ENCODE measurements at places on chromosomes 4 and X.

GRCh38 chr4:2946812-2947600, 16.2 kb downstream of the NOP14 start:
- DNase-seq: no peak

DNA sequence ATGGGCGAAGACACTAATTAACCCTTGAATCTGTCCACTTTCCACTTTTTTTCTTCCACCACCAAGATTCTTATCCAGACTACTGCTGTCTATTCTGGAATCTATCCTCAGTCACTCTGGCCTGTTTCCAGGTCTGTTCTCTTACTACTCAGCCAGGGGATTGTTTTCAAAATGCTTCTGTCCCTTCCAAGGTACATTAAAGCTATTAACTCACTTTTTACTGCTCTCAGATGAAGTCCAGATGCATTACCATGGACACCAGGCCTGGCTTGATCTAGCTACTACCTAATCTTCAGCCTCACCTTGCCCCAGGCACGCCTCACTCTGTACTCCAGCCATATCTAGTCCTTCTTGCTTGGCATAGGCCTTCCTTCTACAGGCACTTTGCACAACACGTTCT, 66.4 kb downstream of the GALNT7 start:
- DNase-seq: no peak

DNA sequence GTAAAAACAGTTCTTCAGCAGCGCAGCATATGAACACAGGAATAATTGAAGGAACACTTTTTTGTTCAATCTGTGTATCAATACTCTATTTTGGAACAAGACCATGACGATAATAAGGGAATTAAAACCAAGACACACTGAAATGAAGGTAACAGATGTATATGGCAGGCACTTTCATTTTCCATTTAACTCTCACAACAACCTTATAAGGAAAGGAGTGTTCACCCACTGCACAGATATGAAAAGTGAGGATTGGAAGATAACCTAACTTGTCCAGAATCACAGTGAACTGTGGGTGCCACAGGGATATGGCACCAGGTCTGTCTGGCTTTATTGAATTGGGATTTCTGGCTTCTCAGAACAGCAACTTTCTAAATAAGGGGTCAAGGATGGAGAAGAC, 153.3 kb downstream of the MID1IP1 start:
- DNase-seq: no peak

DNA sequence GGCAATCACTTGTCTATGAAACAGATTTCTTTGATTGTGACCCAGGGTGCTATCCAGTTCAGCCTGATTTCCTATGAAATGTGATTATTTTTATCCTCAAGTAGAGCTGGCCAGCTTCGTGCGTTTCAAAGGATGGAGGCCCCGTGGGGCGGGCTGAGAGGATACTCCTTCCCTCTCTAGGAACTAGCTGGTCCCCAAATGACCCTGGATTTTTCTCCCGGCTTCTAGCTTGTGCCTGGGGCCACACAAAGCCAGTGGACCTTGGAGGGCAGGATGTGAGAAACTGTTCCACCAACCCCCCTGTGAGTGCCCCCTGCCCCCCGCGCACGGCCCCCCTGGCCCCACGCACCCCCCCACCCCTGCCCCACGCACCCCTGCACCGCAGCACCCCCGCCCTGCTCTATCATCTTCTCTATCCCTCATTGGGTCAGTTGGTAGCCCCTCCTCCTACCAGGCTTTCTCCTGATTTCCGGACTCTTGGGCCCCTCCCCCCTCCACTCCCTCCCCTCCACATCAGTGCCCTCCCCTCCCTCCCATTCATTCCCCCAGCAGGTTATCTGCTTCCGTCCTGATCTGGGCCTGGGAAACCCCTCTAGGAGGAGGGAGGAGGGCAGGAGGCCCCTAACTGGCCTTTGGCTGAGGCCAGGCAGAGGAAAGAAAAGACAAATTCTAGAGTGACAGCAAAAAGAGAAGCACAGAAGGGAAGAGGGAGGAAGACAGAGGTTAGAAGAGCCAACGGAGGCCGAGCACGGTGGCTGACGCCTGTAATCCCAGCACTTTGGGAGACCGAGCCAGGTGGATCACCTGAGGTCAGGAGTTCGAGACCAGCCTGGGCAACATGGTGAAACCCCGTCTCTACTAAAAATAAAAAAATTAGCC, 3.3 kb downstream of the XPNPEP2 start:
- DNase-seq: no peak

GRCh38 chrX:14003876-14004425, 25.7 kb downstream of the GEMIN8 start:
- no peak for DNase-seq

GRCh38 chr4:2105559-2105958, 46.4 kb downstream of the NAT8L start:
- no peak for DNase-seq

DNA sequence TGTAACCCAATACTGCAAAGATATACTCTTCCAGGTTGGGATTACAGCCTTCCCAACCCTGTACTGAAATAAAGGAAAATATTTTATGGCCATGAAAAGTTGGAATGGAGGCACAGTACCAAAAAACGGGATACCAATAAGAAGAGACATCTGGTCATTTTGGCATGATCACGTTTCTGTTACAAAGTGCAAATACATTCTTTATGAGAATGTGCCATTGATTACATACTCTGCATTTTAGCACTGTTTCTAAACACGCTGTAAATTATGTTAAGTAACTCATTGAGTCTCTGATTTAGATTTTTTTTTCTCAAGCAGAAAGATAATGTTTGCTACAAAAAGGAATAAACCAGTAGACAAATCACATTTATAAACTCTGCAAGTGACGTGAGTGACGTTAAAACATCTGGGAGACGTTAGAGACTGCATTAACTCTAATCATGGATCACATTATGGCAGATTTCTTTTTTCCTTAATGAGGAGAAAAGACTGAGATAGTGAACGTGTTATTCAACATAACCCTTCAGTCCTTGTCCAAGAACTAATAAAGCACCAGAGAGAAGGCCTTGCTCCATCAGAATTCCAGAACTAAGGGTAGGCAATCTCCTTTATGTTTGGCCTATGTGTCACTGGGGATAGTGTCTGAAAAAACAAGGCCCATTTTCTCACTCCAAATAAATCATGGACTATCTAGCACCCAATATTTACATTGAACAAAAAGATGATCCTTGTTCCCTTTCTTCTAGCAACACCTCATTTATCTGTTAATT, 31.0 kb downstream of the UNC5C start:
- DNase-seq: no peak

DNA sequence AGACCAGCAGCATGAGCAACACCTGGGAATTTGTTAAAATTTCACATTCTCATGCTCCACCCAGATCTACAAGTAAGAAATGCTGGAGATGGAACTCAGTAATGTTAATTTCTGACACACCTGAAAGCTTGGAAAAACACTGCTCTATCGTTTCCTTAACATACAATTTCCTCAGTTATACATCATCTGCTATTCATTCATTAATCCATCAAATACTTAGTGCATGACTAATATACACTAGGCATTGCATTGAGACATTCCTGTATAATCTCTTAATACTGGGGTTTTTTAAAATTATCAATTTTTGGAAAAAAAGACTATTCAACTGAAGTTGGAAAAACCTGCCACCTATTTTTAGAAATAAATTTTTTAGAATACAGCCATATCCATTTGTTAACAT, 106.1 kb downstream of the CHM start:
- DNase-seq: no peak

DNA sequence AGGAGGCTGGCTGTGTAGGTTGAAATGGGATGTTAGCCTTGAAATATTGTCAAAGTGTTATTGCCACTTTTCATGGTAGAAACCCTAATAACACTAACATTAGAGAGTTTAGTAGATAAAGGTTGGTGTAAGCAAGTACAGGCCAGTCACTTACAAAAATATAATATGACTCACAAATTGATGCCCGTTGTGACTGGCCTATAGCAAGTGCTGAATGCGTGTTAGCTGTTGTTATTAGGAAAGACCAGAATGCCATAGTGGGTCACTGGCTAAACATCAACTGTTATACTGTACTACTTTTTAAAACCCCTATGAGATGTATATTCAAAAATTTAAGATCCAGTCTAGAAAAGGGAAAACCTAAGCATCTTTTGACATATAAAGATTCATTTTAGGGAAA, 20.4 kb upstream of the GDPD2 start:
- DNase-seq: no peak

GRCh38 chr4:144531841-144532240, 114.1 kb upstream of the HHIP start:
- DNase-seq: no peak

DNA sequence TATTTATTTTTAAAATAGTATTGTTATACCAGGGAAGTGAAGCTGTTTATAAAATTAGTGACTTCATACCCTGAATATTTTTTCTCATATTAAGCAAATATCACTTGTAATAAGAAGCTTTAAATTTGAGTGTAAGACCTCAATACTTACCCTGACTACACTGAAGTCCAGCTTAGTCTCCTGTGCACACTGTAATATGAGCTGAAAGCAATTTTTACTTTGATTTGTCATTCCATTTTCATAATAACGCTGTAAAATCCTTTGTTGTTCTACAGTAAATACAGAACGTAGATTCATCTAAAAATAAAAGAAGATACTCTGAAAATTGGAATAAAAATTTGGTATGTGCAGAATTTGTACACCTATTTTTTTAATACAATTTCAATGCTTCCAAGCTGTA, 27.2 kb downstream of the HDX start:
- no peak for DNase-seq

- no peak for DNase-seq
Measured at GRCh38 chr4:40389986-40390385, 54.9 kb downstream of the CHRNA9 start.

GRCh38 chr4:1409491-1410425, 3.5 kb upstream of the NKX1-1 start:
- DNase-seq: no peak

DNA sequence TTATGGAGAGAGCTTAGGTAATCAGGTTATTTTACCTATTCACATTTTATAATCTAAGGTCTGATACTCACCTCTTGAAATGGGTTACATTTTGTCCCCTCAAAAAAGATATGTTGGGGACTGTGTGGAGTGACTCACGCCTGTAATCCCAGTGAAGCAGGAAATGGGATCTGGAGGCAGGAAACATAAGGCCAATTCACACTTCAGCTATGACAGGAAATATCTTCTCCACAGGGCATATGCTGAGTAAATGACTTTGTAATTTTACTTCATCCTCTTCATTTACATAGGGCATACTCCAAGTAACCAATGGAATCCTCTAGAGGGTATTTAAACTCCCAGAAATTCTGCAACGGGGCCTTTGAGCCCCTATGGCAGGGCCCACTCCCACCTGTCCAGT, 54.8 kb upstream of the ZMAT1 start:
- no peak for DNase-seq

GRCh38 chr4:189313861-189314513, 626.7 kb upstream of the FRG1 start:
- DNase-seq: no peak

DNA sequence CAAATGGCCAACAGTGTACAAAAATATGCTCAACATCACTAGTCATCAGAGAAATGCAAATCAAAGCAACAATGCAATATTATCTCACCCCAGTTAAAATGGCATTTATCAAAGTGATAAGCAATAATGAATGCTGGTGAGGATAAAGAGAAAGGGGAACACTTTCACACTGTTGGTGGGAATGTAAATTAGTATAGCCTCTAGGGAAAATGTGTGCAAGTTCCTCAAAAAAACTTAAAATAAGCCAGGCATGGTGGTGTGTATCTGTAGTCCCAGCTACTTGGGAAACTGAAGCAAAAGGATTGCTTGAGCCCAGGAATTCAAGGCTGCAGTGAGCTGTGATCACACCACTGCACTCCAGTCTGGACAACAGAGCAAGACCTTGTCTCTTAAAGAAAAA, 572.1 kb downstream of the NLGN4X start:
- DNase-seq: no peak

DNA sequence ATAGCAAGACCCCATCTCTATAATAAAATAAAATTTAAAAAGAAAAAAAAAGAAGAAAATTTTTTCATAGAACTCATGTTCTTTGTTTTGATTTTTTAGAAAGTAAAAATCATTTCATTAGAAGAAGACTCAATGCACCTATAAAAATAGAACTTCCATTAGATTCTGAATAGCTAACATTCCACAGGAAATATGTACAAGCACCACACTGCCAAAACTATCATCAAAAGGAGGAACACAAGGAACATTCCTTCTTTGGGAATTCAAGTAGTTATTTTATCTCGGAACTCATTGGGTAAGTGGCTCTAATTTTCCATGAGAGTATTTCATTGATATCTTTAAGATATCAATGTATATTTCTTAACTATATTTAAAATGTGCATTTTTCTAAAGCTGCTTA, 157.6 kb downstream of the CAMK2D start:
- DNase-seq: no peak

GRCh38 chr4:85995361-85995760, 364.5 kb downstream of the MAPK10 start:
- no peak for DNase-seq

DNA sequence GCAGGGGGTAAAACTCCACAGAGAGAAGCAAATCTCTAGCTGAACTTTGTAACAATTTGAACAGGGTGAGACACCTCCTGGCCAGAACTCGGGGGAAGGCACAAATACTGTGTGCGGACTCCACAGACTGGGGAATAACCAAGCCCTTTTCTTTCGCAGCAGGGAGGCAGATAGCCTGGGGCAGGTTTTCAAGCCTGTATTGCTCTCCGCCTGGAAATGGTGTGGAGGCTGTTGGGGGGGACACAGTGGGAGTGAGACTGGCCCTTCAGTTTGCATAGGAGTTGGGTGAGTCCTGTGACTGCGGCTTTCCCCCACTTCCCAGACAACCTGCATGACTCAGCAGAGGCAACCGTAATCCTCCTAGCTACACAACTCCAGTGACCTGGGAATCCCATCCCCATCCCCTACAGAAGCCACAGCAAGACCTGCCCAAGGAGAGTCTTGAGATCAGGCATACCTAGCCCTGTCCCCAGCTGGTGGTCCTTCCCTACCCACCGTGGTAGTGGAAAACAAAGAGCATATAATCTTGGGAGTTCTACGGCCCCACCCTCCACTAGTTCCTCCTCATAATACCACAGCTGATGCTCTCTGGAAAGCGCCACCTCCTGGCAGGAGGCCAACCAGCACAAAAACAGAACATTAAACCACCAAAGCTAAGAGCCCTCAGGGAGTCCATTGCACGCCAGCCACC, 12.9 kb upstream of the SMPX start:
- DNase-seq: no peak

GRCh38 chr4:169340834-169341233, 70.1 kb upstream of the SH3RF1 start:
- DNase-seq: no peak

- DNase-seq: no peak
Measured at GRCh38 chr4:185566425-185566824, 31.1 kb upstream of the PDLIM3 start.

GRCh38 chrX:37350034-37350365, 836 bp downstream of the PRRG1 start:
- peak; percentile 36 for DNase-seq

- DNase-seq: no peak
Measured at GRCh38 chrX:130637591-130637990, 235.8 kb downstream of the RBMX2 start.

DNA sequence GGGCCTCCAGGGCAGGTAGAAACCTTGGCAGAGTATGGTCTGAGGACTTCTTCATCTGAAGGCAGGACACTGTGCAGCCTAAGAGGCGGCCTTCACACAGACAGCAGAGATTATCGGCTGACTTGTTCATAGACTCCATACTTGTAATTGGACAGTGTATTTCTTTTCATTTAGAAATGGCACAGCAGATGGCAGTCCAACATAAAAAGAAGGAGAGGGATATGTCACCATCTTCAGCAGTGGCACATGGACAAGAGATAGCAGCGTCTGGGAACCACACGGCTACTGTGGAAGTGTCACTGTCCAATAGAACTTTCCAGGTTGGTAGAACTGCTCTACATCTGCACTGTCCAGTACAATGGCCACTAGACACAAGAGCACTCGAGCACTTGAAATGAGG, 21.7 kb upstream of the GEMIN8 start:
- DNase-seq: no peak

- DNase-seq: no peak
Measured at GRCh38 chrX:148670277-148670676, 169.9 kb downstream of the AFF2 start.
